Activated T-cell treated with anti-CD3 and anti-CD28 coated beads, Interleukin-2, amount 50 U/mL, for 48 hours (primary cell): ENCODE measurements at places on chromosomes 2 and 18.
A peak's percentile ranks its signal among the peaks of the same experiment; 100 is the strongest.

GRCh38 chr2:27857417-27858172 lies 32.6 kb downstream of the RBKS start:
- DNase-seq = no peak

DNA sequence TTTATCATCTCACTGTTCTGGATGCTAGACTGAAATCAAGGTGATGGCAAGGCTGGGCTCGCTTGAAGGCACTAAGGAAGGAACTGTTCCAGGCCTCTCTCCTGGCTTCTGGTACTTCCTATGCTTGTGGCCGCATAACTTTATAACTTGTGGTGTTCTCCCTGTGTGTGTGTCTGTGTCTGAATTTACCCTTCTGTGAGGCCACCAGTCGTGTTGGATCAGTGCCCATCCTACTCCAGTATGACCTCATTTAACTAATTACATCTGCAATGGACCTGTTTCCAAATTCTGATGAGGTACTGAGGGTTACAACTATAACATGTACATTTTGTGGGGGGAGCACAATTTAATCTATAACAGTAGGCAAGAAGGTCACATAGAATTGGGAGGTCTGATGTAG lies 41.6 kb downstream of the LYPD6B start:
- DNase-seq = no peak

- no peak for DNase-seq
These were observed 51.3 kb downstream of the NRP2 start for GRCh38 chr2:205733648-205734047.

- DNase-seq = no peak
These were observed 1220.4 kb upstream of the ZEB2 start for GRCh38 chr2:145740302-145740701.

DNA sequence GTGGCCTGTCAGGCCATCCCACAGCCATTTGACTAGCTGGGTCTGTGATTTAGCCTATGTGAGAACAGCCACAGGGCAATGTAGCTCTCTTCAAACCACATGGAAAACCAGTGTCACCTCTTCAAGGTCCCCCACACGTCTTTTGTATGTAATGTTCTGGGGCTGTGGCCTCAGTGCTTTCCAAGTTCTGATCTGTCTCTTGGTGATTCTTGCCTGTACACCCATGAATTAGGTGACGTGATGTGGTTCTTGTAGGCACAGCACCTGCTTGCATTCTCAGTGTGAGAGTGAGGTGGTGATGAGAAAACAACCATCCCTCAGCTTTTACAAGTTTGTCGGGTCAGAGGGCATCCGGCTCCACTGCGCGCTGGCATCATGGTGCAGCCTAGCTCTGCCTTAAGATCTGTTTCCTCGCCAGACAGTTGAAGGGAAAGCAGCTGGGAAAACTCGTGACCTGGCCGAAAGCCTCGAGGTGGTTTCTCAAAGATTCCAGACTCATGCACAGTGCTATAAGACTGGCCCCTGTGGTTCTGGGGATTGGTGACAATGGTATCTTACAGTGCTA lies 125.8 kb downstream of the TANC1 start:
- peak; percentile 29 for DNase-seq

- DNase-seq = no peak
These were observed 176.5 kb upstream of the SPRED2 start for GRCh38 chr2:65608916-65609315.

GRCh38 chr18:79797518-79798345 lies at the start of gene KCNG2:
KCNG2 (plus strand) TSS chr18:79797938; CDS start chr18:79863668, 65,730 bp downstream.
- DNase-seq = peak; percentile 56

GRCh38 chr2:233525791-233526190 lies 40.8 kb downstream of the USP40 start:
- DNase-seq = no peak

GRCh38 chr2:82001614-82002013 lies 1697.1 kb upstream of the LRRTM1 start:
- DNase-seq = no peak

- DNase-seq = no peak
These were observed 25.0 kb downstream of the FN1 start for GRCh38 chr2:215410932-215411285.

DNA sequence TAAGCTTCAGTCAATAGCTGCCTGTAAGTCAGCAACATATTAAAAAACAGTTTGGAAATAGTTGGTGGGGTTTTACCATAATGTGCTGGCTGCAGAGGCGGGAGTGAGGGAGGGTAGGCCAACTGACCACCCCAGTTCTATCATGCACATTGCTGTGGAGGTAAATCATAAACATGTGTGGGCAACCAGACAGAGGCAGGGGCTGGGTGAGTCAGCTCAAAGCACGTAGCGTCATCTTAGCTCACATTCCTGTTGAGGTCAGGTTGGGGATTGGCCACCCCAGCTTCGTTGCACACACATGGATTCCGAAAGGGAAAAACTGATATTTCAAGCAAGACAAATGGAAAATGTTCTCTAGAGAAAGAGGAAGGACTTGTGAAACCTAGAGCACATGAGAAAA lies 19.5 kb downstream of the GPR45 start:
- DNase-seq = no peak
